ENCODE measurements at places on chromosomes 13 and 19. TPM values are rescaled to one million over a fixed set of nuclear protein-coding genes. Genes with fewer than 3 reads are reported as not detected.

Gene LIG1
- 19.3 TPM for total RNA-seq

Gene CEACAM4
- 0.46 TPM for total RNA-seq

Gene CLDND2
- 3.3 TPM for total RNA-seq

Gene KLK14
- total RNA-seq = not detected

Gene SYT3
- 12.5 TPM for total RNA-seq

Gene FNDC3A
- 49.7 TPM for total RNA-seq

Gene ZC3H4
- 49.5 TPM for total RNA-seq

Gene ONECUT3
- total RNA-seq = 0.11 TPM

Gene FFAR3
- not detected for total RNA-seq

Gene BEST2
- 1.00 TPM for total RNA-seq

Gene KLF1
- 0.30 TPM for total RNA-seq

Gene CGB8
- total RNA-seq = 0.77 TPM

Gene CD37
- 3.1 TPM for total RNA-seq

Gene NANOS3
- total RNA-seq = 3.3 TPM

DNA sequence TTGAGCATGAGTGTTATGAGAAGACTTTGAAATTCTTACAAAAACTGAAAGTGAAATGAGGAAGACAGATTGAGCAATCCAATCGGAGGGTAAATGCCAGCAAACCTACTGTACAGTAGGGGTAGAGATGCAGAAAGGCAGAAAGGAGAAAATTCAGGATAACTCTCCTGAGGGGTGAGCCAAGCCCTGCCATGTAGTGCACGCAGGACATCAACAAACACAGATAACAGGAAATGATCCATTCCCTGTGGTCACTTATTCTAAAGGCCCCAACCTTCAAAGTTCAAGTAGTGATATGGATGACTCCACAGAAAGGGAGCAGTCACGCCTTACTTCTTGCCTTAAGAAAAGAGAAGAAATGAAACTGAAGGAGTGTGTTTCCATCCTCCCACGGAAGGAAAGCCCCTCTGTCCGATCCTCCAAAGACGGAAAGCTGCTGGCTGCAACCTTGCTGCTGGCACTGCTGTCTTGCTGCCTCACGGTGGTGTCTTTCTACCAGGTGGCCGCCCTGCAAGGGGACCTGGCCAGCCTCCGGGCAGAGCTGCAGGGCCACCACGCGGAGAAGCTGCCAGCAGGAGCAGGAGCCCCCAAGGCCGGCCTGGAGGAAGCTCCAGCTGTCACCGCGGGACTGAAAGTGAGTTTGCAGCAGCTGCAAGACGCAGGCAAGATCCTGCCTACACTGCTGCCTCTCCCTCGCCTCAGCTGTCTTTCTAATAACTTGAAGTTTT, at the start of gene TNFSF13B:
TNFSF13B (plus strand) TSS at position 118 of the 728 bp plus-strand sequence; CDS start at position 296, 178 bp downstream.
- no peak for ATAC-seq

DNA sequence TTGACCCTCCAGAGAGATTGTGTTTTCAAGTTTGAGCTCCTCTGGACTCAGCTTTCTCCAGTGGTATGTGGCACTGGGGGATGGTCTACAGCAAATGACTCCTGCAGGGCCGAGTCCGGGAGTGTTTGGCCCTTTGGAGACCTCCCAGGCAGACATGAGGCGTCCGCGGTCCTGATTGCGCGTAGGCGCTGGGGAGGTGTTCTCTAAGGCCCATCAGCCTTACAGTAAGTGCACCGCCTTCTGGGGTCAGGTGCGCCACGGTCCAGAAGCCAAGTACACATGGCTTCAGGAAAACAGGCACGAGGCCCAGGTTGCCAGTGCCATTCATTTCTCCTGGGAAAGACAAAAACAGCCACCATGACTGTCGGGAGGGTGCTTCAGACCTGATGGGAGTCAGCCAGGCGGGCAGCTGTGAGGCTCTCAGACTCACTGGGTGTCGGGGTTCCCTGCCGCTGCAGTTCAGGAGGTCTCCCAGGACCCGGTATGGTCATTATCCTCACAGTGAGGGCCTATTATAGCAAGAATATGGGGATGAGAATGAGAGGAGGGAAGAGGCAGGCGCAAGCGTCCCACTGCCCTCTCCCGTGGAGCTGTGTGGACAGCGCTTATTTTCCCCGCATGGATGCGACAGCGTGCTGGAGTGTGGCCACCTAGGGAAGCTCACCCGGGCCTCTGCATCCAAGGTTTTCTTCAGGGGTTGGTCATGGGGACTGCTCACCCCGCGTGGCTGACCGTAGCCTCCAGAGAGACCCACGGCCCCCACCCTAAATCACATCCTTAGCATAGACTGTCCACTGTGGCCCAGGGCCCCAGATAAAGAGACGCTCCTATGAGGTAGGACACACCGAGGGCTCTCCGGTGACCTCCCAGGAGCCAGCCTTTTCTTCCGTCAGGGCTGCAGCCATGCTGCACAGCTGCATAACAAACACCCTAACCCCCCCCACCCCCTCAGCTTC, 21.8 kb downstream of the CCDC8 start:
- ATAC-seq = no peak

GRCh38 chr19:41334793-41335192, 18.9 kb downstream of the TGFB1 start:
- peak; percentile 78 for ATAC-seq

GRCh38 chr19:2736550-2737190, 3.1 kb downstream of the SLC39A3 start:
- ATAC-seq = no peak

GRCh38 chr13:30898070-30898469, 8.0 kb upstream of the MEDAG start:
- no peak for ATAC-seq

- ATAC-seq = no peak
Measured at GRCh38 chr13:33322543-33322809, 36.9 kb upstream of the STARD13 start.

DNA sequence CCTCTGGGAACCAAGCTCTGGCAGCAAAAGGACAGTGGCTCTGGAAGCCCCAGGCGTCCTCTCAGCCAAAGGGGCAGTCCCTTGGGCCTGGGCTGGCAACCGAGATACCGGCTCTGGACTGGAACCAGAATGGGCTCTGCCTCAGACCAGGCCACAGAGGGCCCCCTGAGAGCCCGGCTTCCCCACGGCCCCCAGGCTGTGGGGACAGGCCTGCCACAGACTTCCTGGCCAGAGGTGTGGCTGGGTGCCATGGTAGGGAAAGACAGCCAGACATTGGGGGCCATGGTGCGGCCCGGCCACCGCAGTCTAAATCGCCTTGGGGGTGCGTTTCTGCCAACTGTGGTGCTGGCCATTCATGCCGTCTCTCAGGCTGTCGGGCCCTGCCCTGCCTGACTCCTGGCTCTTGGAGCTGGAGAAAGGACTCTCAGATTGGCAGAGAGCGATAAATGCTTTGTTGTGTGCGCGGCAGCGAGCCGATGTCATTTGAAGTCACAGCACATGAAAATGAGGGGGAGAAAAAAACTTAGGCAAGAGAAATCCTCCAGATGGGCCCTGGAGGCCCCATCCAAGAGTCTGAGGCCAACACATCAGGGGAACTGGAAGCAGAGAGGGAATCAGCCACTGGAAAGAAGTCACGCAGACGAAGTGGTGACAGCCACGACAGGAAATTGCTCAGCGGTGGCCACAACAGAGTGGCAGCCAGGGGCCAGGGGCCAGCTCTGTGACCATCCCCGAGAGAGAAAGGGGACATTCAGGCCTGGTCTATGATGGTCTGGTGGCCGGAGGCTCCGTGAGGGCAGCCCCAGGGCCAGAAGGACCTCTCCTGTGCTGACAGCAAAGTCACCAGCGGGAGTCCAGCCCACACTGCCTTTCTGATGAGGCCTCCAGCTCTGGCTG, 26.5 kb downstream of the SH3GL1 start:
- no peak for ATAC-seq

DNA sequence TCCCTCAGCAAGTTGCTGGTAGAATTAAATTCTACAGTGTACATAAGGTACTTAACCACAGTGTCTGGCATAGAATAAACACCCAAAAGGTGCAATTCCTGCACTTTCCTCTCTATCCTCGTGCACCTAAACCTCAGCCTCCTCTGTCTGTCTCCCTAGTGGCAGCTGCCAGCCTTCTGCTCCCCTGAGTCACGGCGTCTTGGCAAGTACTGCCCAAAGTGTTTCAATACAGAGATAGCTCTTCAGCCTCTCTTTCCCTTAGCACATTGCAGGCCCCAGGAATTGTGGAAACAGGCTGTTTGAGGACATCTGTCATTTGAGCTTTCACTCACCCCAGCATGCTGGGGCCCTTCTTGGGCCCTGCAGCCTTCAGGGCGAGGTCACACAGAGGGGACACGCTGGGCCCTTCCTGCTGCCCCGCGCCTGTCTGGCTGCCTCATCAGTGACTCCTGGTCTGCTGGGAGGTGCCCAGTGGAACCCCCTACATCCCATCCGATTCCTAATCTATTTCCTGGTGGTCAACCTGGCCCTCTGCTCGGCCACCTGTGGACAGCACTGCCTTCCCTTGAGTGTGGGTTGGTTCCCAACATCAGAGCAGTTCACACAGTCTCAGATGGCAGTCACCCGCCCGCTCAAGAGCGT, 19.3 kb downstream of the COL4A2 start:
- no peak for ATAC-seq

DNA sequence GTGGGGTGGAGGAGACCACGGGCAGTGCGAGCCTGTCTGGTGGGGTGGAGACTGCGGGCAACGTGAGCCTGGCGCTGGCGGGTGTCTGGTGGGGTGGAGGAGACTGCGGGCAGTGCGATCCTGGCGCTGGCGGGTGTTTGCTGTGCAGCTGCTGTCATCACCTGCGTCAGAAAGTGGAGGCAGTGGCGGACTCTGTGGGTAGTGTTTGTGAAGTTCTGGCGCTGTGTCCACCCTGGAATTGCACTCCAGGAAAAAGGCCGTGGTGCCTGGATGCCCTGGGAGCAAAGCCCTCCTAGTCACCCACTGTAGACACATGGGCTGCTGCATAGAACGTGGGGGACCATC, 6.2 kb downstream of the TEX29 start:
- ATAC-seq = no peak

DNA sequence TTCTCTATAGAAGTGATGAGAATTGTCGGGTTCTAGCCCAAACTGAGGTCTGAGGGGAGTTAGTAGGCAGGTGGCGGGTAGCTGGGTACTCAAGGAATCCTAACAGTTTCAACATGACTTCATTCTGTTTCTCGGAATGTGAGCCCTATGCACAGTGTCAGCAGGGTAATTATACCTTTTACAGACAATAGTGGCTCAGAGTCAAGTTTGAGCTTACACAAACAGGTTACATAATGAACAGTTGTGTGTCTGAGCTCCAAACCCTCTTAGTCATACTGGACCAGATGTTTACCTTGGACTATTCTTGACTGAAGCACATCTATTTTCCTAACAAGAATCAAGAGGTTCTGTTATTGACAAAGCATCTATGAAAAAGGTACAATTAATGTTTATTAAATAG, 1066.7 kb upstream of the PCDH20 start:
- no peak for ATAC-seq

GRCh38 chr13:64749301-64749700, 2480.8 kb downstream of the PCDH9 start:
- ATAC-seq = no peak

- peak; percentile 22 for ATAC-seq
Measured at GRCh38 chr19:2476451-2477140, 669 bp downstream of the GADD45B start.

GRCh38 chr19:35222373-35223015, 6.0 kb downstream of the FAM187B start:
- no peak for ATAC-seq

DNA sequence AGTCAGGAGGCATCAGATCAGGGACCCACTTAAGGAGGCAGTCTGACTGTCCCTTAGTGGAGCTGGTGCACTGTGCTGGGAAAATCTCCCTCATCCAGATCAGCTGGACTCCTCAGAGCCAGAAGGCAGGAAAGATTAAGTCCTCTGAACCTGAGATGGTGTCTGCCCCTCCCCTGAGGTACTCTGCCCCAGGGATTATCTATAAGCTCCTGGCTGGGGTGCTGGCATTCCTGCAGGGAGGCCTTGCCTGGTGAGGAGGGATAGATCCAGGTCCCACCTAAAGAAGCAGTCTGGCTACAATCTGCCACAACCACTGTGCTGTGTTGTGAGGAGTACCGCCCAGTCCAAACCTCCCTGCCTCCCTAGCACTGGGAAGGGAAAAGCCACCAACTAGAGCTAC, 81.2 kb downstream of the NHLRC3 start:
- no peak for ATAC-seq

DNA sequence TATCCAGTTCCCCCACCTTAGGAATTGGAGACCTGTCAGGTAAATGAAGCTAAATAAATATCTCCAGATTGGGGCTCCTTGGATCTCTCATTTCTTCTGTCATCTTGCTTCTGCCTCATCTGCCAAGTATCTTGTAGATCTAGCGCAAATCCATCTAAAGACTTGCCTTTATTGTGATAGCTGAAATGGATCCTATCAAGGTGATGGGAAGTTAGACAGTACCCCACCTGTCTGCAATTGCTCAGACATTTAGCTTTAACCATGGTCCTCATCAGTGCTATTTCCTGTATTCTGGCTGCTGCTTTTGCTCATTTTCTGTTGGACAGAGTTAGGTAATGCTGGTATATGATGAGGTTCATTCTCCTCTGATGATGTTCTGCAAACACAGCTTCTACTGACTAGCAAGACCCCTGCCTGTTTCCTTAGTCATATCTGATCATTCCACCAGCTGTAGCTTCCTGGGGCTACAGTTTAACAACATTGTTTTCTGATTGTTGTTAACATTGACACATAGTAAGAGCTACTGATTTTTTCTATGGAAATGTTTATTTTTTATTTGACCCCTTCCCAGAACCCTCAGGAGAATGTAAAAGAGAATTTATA, 340.0 kb downstream of the DCT start:
- ATAC-seq = no peak

- ATAC-seq = no peak
Measured at GRCh38 chr13:56659041-56659471, 481.7 kb upstream of the PRR20A start.

- ATAC-seq = peak; percentile 49
Measured at GRCh38 chr19:9791552-9792205, 23.1 kb upstream of the ZNF846 start.

GRCh38 chr13:41075034-41075433, 13.7 kb downstream of the WBP4 start:
- no peak for ATAC-seq

GRCh38 chr19:16113727-16114126, 2.0 kb downstream of the RAB8A start:
- no peak for ATAC-seq

Measured in motor neuron (in vitro differentiated cells).